ENCODE measurements at places on chromosomes 3 and 15.

DNA sequence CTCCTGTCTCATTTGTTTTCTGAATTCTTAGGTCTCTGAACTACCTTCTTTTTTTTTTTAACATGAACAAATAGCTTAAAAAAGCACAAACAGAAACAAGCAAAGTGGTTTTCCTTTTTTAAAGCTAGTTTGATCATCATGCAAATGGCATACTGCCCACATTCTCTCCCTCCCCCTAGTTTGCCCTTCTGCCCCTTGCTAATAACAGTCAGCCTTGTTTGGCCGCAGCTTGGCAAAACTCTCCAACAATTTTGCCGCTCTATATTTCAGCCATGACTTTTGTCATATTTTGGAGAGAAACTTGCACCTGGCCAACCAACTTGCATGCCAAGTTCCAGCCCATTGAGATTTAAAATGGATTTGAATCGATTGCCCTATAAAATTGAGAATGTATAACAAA lies 666.0 kb upstream of the NR2F2 start:
- DNase-seq: no peak

- DNase-seq: no peak
Measured at GRCh38 chr3:152671446-152672319, 163.2 kb upstream of the P2RY1 start.

- no peak for DNase-seq
Measured at GRCh38 chr15:66196602-66197001, 56.9 kb downstream of the MEGF11 start.

DNA sequence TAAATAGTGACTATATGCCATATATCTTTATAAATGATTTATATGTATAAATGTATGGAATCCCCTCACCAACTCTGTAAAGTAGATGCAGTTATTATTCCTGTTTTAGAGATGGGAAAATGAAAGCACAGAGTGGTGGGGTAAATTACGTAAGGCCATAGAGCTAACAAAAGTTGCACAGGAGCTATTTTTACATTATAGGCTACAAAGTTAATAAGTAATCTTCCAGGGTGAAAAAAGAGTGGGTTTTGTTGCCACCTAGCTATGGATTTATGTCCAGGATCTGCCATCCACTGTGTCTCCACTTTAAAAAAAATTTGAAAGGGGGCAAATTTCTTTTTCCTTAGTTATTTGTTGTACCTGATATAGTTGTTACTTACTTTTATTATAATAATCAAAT lies 235.7 kb downstream of the MCTP2 start:
- DNase-seq: no peak

GRCh38 chr3:193816656-193817311 lies 223.8 kb downstream of the OPA1 start:
- DNase-seq: no peak
